Activated CD4-positive, alpha-beta T cell treated with anti-CD3 and anti-CD28 coated beads, Interleukin-2, amount 10 ng/mL, durations not matched to agents 24 days and 14 days (primary cell): ENCODE measurements at places on chromosomes 3 and 15. TPM values are rescaled to one million over a fixed set of nuclear protein-coding genes. Genes with fewer than 3 reads are reported as not detected.

DNA sequence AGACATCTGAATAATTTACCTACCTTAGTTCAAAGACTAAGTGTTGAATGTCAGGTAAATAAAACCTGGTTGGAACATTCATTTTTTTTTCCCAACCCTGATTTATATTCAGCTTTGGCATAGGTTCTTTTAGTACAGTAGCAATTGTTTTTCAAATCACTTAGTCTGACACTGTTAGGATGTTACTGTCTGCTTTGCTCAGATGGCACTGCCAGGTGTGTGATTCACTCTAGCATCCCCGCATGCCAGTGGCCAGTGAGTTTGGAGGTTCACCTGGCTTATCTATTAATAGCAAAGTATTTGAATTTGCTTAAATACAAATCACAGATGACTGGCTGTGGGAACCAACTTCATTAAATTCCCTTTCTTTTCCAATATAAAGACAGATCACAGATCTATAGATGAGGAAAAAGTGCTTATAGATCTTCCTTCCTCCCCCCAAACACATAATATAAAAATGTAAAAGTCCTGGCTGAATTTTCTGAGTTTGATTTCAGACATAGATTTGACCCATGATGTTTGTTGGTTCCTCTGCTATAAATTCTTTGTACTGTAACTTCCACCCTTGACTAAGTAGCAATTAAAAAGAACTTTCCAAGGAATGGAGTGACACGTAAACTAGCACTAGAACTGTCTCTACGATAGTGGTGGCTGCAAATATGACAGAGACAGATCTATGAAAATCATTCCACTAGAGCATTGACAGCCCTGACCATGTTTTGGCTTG is 3.9 kb downstream of the THBS1 start:
- H3K4me1 ChIP-seq: peaks cover 23% of the 10 kb centered on the region
- H3K4me3 ChIP-seq: no peak overlapping the region

DNA sequence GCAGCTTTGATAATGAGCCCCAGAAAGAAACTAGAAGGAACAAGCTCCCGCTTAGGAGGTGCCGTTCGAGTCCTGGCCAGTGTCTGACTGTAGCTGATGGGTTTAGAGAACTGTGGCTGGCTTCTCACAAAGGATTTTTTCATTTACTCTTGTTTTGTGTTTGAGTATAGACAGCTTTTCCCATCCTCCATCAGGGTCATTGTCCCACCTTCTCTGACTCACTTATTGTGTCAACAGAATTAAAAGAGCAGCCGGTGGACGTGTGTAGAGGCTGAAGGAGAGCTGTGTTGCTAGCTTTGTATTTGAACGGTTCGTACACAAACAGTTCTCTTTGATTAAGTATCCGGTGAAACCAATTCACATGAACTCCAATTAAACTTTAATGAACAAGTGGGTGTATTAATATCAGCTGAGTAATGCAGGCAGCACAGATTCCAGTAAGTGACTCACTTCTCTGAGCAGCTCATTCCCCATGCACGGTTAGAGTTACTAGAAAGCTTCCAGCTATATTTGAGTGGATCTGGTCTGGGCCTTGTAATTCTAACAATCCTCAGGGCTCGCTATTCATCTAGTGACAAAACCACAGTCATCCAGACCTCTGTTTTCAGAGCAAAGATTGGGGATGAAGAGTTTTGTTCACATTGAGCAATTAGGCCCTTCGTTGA is 141.0 kb downstream of the LPP start:
- no peaks in the 10 kb centered on the region for H3K27me3 ChIP-seq
- no peak for DNase-seq
- H3K4me1 ChIP-seq: peaks cover 71% of the 10 kb centered on the region
- no peak overlapping the region for H3K27ac ChIP-seq
- H3K36me3 ChIP-seq: peaks cover 35% of the 10 kb centered on the region

- H3K27ac ChIP-seq: peak overlapping the region; percentile 90
- H3K36me3 ChIP-seq: peaks cover 52% of the 10 kb centered on the region
- DNase-seq: peak; percentile 81
- no peaks in the 10 kb centered on the region for H3K27me3 ChIP-seq
Measured at GRCh38 chr3:122609798-122610559, 32.5 kb downstream of the PARP15 start.

GRCh38 chr3:63029326-63029725 is 154.1 kb upstream of the CADPS start:
- H3K27ac ChIP-seq: no peak overlapping the region
- no peak overlapping the region for H3K4me3 ChIP-seq
- H3K36me3 ChIP-seq: no peaks in the 10 kb centered on the region
- H3K4me1 ChIP-seq: no peaks in the 10 kb centered on the region
- no peaks in the 10 kb centered on the region for H3K27me3 ChIP-seq

DNA sequence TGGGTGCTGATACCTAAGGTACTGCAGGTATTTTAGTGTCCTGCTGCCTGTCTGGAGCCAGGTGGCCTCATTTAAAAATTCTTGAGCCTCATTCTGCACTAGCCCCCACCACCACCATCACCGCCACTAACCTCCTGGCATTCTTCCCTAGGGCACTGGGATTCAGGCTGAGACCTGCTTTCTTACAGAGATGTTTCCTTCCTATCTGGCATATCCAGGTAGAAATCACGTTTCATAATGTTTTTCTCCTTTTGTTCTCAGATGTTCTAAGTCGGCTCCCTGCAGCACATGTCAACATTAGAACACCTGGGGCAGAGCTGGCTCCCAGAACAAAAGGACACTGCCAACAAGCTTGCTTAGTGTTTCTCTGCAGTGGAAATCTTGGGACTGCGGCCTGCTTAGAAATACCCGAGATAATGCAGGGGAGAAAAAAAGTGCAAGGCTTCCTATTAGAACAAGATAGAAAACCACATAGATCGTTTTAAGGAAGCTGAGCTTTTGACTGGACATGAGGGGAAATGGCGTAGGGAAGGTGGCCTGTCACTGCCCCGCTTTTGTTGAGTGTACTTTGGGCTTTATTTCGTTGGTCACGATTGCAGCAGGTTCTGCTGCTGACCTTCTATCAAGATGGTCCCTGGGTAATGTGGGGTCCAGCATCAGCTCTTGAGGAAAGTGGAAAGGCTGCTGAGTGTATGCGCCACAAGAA is 59.6 kb upstream of the PPARG start:
- H3K4me1 ChIP-seq: peaks cover 5% of the 10 kb centered on the region
- no peak overlapping the region for H3K4me3 ChIP-seq
- no peak overlapping the region for H3K27ac ChIP-seq
- H3K27me3 ChIP-seq: peaks cover 18% of the 10 kb centered on the region
- DNase-seq: no peak
- peaks cover 2% of the 10 kb centered on the region for H3K36me3 ChIP-seq

GRCh38 chr3:184912163-184912562 is 100.2 kb downstream of the VPS8 start:
- no peaks in the 10 kb centered on the region for H3K27me3 ChIP-seq
- peaks cover 30% of the 10 kb centered on the region for H3K36me3 ChIP-seq
- no peak overlapping the region for H3K27ac ChIP-seq
- no peak overlapping the region for H3K4me3 ChIP-seq
- no peaks in the 10 kb centered on the region for H3K4me1 ChIP-seq
- DNase-seq: no peak

GRCh38 chr15:100175406-100176114 is 166.2 kb downstream of the ADAMTS17 start:
- H3K4me3 ChIP-seq: no peak overlapping the region
- H3K27ac ChIP-seq: no peak overlapping the region
- H3K4me1 ChIP-seq: peaks cover 1% of the 10 kb centered on the region
- no peaks in the 10 kb centered on the region for H3K27me3 ChIP-seq

DNA sequence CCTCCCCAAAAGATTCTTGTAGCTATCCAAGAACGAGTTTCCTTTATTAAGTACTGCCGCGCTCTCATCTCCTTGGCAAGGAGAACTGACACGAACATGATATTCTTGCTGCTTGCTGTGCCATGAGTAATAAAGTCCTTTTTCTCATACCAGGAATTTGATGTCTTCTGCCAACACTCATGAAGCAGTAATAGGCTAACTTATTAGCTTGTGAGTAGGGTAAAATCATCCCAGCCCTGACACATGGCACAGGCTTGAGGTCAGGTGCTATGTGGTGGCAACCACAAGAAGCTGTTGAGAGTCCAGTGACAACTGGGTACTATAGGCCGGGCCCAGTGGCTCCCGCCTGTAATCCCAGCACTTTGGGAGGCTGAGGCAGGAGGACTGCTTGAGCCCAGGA is 22.7 kb upstream of the UBXN7 start:
- no peak overlapping the region for H3K27ac ChIP-seq
- peaks cover 5% of the 10 kb centered on the region for H3K4me1 ChIP-seq

Gene C3orf20
- 0.19 and 0.28 TPM in 2 replicates for total RNA-seq

Gene ANKRD63
- not detected in 2 replicates for total RNA-seq

DNA sequence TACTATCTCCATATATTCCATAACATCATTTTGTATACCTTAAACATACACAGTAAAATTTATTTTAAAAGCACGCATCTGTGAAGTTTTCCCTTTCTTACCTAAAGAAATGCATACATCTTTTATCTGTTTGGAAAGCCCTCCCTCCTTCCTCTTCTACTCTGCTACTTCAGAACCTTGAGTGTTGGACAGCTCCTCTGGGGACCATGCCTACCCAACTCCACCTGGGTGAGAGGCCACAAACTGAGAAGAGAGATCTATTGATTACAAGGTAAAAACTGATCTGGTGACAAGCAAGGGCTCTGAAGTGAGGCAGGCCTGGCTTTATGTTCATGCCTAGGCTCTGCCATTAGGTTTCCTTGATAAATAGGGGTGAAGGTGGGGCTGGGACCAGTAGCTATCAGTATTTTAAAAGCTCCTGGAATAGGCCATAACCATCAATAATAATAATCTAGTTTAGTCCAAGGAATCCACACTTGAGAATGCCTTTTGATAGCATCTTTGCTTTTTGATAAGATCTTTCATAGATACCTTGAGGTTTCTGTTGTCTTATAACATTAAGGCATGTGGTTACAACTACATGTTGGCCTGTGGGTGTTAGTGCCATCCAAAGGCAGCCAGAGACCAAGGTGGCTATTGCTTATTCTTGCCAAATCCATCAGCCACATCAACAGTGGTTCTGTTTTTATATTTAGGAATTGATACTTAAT is 148.8 kb downstream of the KCNMB2 start:
- no peak overlapping the region for H3K27ac ChIP-seq
- DNase-seq: peak; percentile 59
- H3K36me3 ChIP-seq: no peaks in the 10 kb centered on the region

DNA sequence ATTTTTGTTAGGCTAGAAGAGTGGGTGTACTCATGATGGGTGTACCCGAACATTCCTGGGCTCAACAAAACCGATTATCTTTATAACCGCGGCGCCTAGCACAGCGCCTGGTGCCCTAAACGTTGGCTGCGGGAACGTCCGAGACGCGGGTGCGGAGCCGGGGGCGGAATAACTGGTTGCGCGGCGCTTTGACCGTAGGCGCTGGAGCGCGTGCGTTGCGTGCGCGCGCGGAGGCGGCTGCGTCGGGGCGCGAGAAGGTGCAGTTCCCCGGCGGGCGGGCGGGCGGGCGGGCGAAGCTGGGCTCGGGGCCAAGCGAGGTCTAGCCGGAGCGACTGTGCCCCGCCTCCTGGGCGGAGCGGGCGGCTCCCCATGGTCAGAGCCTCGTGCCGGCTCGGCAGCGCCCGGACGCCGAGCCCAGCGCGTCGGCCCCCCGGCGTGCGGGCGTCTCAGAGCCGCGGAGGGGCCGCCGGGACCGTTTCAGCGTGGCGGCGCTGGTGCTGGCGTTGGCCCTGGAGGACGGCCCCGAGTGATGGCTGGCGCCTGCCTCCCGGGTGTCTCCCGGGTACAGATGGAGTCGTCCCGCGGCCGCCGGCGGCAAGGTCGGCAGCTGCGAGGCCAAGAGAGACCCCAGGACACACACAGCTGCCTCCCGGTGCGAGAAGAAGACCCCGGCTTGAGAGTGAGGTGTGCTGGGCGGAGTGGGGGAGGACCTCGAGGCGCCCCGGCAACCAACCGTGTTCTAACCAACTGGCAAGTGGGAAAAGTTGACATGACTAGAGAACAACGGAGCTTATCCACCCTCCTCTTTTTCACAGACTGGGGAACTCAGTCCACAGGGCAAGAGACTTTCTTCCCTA is at the start of gene PLAAT1:
Gene PLAAT1, plus strand, starts transcription at position 373 of the 857 bp plus-strand sequence. CDS start 14,429 bp downstream, outside the sequence.
- no peaks in the 10 kb centered on the region for H3K4me1 ChIP-seq
- H3K27me3 ChIP-seq: peaks cover 39% of the 10 kb centered on the region
- DNase-seq: peak; percentile 57
- peak within 1 kb of the TSS; percentile 61 for H3K4me3 ChIP-seq
- H3K36me3 ChIP-seq: no peaks in the 10 kb centered on the region

GRCh38 chr3:144197582-144197981 is 226.0 kb downstream of the DIPK2A start:
- H3K4me1 ChIP-seq: no peaks in the 10 kb centered on the region
- no peak for DNase-seq
- no peaks in the 10 kb centered on the region for H3K36me3 ChIP-seq
- H3K27me3 ChIP-seq: no peaks in the 10 kb centered on the region
- no peak overlapping the region for H3K4me3 ChIP-seq
- no peak overlapping the region for H3K27ac ChIP-seq

GRCh38 chr3:129386984-129387383 is 41.5 kb downstream of the EFCAB12 start:
- DNase-seq: no peak
- H3K4me1 ChIP-seq: peaks cover 2% of the 10 kb centered on the region
- H3K27me3 ChIP-seq: no peaks in the 10 kb centered on the region

- H3K4me1 ChIP-seq: peaks cover 54% of the 10 kb centered on the region
- DNase-seq: no peak
- peaks cover 78% of the 10 kb centered on the region for H3K36me3 ChIP-seq
- H3K27ac ChIP-seq: peak overlapping the region; percentile 92
Measured at GRCh38 chr3:184332370-184333090, 4.9 kb upstream of the FAM131A start.

- no peaks in the 10 kb centered on the region for H3K36me3 ChIP-seq
- H3K27ac ChIP-seq: no peak overlapping the region
- H3K4me1 ChIP-seq: peaks cover 12% of the 10 kb centered on the region
- DNase-seq: no peak
- H3K4me3 ChIP-seq: no peak overlapping the region
Measured at GRCh38 chr15:80706161-80706560, 11.1 kb downstream of the ABHD17C start.

GRCh38 chr3:71456156-71456555 is 127.4 kb downstream of the FOXP1 start:
- peaks cover 59% of the 10 kb centered on the region for H3K4me1 ChIP-seq
- H3K36me3 ChIP-seq: peaks cover 2% of the 10 kb centered on the region
- H3K27ac ChIP-seq: peak overlapping the region; percentile 60
- H3K27me3 ChIP-seq: peaks cover 10% of the 10 kb centered on the region

DNA sequence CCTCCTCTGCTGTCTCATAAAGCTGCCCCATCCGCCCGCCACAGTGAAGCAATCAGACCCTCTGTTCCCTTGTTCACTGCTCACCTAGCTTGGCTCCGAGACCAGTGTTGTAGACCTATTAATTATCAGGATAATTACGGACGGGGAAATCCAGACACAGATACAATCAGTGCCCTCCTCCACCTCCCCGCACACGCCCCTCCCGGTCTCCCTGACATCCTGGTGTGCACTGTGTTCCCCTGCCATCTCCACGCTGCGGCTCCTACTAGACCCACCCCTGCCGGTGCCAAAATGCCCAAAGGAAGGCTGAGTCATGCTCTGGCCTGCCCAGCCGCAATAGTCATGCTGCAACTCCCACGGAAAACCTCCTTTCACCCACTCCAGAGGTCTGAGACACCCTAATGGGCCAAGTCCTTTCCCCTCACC is 277.3 kb upstream of the TLE3 start:
- H3K4me1 ChIP-seq: no peaks in the 10 kb centered on the region
- no peak for DNase-seq
- no peaks in the 10 kb centered on the region for H3K36me3 ChIP-seq
- H3K4me3 ChIP-seq: no peak overlapping the region
- H3K27ac ChIP-seq: no peak overlapping the region
- H3K27me3 ChIP-seq: peaks cover 56% of the 10 kb centered on the region

Gene CYP1A2
- total RNA-seq: not detected in 2 replicates

Gene CHRNA5
- 8.9 and 10.1 TPM in 2 replicates for total RNA-seq

Gene TUSC7
- total RNA-seq: not detected in 2 replicates
